A172 (cell line): ENCODE measurements at places on chromosomes 2 and 18. TPM values are rescaled to one million over a fixed set of nuclear protein-coding genes. Genes with fewer than 3 reads are reported as not detected.

The KLHL29 gene
- 0.76 and 0.86 TPM in 2 replicates for total RNA-seq

DNA sequence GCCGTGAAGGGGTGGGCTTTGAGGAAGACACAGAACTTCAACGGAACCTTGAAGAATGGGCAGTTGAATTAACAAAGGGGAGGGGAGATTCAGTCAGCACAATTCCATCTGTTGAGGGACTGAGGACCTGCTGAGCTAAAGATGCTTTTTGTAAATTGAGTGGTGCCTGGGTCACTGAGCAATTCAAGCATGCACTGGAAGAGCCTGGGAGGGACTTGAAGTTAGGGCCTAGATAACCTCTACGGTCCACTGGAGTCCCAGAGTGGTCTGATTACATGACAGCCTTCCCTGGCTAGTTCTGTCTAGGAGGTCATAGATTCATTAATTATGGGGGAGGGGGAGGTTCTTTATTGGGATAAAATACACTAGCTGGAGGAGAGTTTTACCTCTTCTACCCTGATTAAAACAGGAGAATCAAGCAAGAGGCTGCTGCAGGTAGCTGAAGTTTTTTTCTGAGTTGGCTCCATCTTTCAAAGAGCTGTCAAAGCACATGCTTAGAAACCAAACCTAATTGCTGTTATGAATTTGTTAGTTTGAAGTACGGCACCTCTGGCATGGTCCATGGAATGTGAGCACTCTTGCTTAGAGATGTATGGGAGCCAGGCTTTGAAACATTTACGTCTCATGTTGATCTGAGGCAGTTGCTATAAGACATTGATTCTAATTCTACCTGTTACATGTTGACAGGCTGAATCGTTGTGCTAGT, 290.2 kb downstream of the PRKCE start:
- no peak for DNase-seq

The CELF4 gene
- not detected in 2 replicates for total RNA-seq

GRCh38 chr2:167104691-167105090, 216.4 kb downstream of the XIRP2 start:
- DNase-seq: no peak

DNA sequence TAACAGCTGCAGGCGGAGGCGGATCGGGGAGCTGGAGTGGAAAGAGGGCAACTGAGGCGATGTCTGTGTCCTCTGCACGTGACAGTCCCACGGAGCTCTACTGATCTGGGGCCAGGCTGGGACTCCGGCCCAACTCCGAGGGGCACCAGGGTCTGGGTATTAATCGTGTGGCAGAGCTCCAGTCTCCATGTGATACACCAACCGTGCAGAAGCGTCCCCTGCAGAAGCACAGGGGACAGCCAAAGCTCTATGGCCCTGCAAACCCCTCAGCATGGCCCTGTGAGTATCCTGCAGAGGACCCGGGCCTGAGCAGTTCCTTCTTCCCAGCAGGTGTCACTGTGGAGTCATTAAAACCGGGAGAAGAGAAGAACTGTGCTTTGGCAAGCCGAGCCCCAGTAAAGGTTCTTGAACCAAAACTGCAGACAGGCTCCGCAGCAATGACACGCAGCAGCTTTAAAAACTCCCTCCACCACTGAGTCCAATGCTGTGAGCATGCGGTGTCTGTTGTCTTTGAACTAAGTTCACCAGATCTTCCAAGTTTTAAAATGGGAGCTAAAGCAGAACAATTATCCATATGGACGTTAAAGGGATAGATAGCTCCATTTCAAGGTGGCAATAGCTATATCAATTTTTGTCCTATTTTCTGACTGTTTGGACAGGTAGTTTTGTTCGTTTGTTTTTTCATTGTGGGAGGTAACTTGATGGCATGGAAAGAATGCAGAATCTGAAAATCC, 79.4 kb downstream of the TMEM182 start:
- DNase-seq: peak; percentile 18

GRCh38 chr2:213066443-213066743, 85.0 kb downstream of the IKZF2 start:
- DNase-seq: no peak

DNA sequence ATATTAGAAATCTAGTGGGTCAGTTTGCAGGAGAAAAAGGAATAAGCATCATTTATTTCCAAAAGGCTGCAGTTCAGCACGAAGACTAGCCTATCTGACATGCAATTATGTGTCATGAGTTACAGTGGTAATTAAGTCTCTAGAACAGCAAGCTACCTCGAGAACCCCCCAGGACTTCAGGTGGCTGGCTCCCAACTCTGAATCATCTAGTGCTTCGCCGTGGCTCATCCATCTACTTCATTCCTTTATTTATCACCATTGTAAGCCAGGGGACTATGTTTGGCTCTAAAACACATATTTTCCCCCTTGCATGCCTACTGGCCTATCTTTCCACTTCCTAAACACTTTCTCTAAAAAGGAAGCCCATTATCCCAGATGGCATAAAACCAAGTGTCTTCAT, 121.6 kb downstream of the TXNL1 start:
- DNase-seq: peak; percentile 53

The FEV gene
- total RNA-seq: not detected in 2 replicates

DNA sequence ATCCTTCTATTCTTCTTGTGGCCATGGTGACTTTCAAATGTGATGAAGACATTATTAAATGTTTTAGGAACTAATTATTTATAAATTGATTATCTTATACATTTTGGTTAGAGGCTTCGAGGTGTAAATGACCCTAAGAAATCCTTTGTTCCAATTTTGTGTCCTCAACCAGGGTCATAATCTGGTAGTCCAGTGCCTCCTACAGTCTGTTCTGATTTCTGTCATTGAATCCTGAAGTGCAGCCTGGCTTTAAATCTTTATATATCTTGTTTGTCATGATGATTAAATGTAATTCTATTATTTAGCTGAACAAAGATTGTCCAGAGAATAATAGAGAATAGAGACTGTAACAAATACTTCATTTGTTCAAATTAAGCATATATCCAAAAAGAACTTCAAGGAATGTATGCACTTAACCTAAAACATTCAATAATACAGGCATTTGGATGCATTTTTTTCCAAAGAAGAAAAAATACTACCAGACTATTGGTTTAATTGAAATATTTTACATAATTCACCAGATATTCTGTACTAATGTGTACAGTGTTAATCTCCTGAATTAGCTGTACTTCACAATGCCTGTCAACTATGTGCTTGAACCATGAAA, 89.8 kb downstream of the PRPF40A start:
- DNase-seq: peak; percentile 40

The TTL gene
- total RNA-seq: 62.1 and 75.3 TPM in 2 replicates

- no peak for DNase-seq
These were observed 35.9 kb downstream of the NCK2 start for GRCh38 chr2:105780606-105781005.

GRCh38 chr2:134136731-134137130, 117.1 kb upstream of the MGAT5 start:
- DNase-seq: no peak

- DNase-seq: no peak
These were observed 3.2 kb upstream of the VAPA start for GRCh38 chr18:9910661-9911060.

The CAVIN2 gene
- 136 and 177 TPM in 2 replicates for total RNA-seq

GRCh38 chr2:95272781-95273180, 1.5 kb upstream of the PROM2 start:
- no peak for DNase-seq

- no peak for DNase-seq
These were observed 1591.2 kb upstream of the LRRTM1 start for GRCh38 chr2:81895620-81896250.

- no peak for DNase-seq
These were observed 71.0 kb upstream of the SALL3 start for GRCh38 chr18:78908462-78909260.

DNA sequence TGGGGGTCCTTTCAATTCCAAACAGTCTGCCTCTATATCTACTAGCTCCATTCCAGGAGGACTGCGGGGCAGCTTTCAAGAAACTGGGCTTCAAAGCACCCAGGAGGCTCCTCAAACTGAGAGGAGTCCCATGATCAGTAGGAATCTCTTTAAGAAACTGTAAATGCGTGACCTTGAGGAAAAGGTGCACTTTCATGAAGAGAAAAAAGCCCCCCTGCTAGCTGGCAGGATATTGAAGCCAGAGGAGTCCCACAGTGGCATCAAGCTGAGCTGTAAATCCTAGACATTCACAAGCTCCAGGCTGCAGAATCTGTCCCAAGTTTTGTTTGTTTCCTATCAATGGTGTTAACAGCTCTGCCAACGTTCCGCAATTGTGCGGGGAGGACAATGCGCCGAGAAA, 790.1 kb downstream of the SLC4A3 start:
- DNase-seq: no peak

The MAPRE2 gene
- 23.1 and 33.5 TPM in 2 replicates for total RNA-seq

The TUBB6 gene
- 464 and 479 TPM in 2 replicates for total RNA-seq

DNA sequence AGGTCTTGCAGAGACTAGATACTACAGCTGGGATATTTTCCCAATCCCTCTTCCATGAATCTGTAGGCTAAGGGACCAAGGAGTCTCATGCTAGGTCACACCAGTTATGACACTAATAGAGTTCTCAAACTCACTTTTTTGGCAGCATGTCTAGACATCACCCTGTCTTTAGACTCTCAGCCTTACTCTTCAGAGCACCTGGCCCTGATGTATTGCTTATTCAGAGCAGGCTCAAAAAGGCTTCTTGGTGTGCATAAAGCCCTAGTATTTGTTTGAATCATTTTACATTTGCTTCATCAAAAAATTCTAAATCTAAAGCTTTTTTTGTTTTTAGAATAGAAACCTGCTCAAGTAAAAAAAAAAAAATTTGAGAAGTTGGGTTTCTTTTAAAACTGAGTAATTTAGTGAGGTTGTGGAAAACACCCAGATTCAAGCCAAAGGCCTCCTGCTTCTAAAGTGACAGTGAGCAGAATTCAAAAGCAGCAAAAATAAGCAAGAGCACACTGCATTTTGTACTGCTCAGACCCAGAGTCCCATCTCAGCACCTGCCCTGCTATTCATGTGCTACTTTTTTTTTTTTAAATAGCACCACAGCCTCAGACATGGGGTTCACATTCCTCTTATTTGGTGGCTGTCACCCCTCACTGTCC, 18.0 kb upstream of the DNAH6 start:
- no peak for DNase-seq

GRCh38 chr2:227473122-227473461, 1.1 kb downstream of the AGFG1 start:
- DNase-seq: no peak

DNA sequence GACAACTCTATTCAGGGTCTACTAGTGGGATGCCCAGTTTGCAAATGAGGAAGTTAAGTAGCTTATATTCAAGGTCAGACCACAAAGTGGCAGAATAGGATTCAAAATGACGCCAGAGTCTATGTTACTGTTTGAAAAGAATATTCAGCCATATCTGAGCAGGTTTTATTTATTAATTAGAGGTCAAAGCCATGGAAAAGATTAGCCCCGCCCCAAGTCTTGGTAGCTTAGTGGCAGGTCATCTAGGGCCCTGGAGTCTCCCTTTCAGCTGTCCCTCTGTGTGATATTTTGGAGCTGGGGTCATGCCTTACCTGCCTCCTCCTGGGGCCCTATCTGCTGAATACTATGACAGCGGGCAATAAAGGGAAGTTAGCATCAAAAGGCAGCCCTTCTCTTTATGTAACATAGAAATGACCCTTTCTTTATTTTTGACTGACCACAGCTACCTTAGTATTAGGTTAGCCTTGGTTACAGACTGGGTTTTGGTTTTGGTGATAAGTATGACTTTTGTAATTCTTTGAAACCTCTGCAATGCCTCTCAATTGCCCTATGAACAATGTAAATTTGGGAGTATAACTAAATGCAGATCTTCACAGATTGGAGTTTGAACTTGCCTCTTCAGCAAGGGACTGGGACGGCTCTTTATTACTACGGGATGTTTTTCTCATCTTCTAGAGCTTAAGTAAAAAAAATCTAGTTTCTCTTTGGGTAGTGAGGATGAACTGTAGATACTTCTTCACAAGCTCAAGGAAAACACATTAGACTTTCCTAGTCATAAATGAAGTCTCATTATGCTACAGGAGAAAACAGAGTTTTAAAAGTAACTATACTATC, 153.0 kb upstream of the ITGA4 start:
- DNase-seq: no peak

DNA sequence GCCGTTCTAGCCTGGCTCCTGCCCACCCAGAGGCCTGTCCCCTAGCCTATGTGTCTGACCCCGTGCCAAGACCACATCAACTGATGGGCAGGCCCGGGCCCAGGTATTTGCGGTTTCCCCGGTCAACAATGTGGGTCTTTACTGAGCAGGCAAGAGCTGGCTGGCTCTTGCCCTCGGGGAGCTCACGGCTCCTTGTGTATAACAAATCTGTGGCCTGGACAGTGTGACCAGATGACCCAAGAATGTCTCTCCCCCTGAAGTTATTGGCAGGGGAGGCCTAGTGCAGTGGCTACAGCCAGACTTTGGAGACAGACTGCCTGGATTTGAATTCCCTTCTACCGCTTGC, 179.6 kb downstream of the KLHL29 start:
- no peak for DNase-seq

The NXPH2 gene
- total RNA-seq: 34.5 and 42.2 TPM in 2 replicates

DNA sequence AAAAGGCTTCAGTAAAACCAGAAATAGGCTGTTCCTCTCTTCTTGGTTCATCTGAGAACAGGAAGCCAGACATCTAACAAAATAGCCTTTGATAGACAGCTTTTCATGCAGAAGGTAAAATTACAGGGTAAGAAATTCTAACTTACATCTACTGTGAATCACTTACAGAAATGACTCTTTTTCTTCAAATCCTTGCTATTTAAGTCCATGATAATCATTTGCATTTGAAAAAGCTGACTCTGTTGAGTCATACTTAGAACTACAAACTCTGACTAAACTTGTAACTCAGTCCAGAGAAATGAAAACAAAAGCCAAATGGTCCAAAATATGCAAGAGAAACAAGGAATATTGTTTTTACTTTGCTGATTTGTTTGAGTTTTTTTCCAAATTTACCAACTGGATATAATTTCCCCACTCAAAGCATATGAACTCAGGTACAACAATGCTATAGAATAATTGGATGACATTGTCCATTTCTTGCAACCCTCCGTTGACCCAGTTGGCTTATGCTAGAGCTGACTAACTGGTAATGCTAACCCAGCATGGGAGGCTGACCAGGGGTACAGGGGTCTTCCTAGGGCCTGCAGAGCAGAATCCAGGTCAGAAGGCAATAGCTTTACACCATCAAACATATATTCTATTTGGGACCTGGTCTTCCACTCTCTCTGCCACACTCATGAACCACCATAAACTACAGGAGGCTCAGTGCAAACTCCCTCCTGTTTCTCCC, 18.8 kb upstream of the MREG start:
- peak; percentile 41 for DNase-seq

DNA sequence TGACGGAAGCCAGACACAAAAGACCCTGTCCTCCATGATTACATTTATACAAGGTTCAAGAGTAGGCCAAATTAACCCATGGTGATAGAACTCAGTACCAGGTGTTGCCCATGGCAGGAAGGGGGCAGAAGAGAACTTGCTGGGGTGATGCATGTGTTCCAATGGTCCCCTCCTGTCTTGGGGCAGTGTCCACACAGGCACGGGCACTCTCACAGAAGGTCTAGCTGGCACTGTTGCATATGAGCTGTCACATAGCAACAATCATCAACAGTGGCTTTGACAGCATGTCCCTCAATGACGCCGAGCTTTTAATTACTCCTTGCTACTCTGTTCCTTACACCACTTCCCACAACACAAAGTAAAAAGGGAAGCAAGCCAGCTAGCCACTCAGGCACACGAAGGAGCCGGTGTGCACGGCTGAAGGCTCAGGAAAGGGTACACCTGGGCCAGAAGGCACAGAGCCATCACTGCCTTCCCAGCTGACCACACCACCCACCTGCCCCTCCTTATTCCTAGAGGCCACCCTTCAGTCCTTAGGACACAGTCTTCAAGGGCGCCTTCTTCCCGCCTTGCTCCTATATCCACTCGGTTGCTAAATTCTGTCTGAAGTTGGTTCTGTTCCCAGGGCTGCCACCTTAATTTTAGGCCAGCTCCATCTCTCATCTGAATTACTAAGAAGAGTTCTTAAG, 28.9 kb downstream of the RPL31 start:
- DNase-seq: no peak
